Stimulated activated CD8-positive, alpha-beta memory T cell treated with anti-CD3 and anti-CD28 coated beads, Interleukin-2, amount 100 ng/mL, for 1 hour (primary cell): ENCODE measurements at places on chromosomes 3 and 15.

GRCh38 chr3:46673151-46674030 is 20.1 kb downstream of the ALS2CL start:
- no peak for DNase-seq

- no peak for DNase-seq
Measured at GRCh38 chr3:126837773-126838172, 133.7 kb downstream of the CHCHD6 start.

GRCh38 chr3:141346839-141347238 is 21.5 kb upstream of the ZBTB38 start:
- no peak for DNase-seq

DNA sequence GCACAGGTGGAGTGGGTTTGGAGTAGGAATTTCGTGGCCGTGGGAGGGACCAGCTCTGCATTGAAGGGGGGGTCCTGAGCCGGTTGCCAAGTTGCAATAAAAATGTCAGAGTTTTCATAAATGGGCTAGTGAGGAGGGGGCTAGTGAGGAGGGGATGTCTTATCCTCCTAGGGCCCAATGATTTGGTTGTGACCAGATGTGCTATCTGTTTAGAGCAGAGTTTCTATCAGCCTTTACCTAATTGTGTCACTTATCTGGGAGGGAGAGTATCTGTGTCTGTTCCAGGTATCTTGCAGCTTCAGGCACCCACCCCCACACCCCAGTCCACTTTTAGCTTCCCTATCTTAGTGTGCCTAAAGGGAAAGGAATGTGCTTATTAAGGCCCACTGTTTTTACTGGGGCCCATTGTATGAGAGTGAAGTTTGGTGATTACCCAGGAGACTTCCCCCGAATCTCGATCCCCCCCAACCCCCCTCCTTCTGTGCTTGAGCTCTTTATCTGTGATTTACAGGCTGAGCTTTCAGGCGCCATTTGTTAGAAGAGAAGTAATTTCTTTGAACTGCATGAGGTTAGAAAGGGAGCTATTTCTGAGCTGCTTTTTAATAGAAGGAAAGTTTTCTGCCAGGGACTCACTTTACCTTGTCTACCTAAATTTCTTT is 42.6 kb downstream of the PPCDC start:
- no peak for DNase-seq

- no peak for DNase-seq
Measured at GRCh38 chr3:99439892-99440291, 198.5 kb upstream of the COL8A1 start.

- DNase-seq = no peak
Measured at GRCh38 chr3:155701882-155702465, 42.9 kb downstream of the PLCH1 start.

GRCh38 chr3:20064796-20065564 is 24.7 kb downstream of the KAT2B start:
- DNase-seq = no peak

DNA sequence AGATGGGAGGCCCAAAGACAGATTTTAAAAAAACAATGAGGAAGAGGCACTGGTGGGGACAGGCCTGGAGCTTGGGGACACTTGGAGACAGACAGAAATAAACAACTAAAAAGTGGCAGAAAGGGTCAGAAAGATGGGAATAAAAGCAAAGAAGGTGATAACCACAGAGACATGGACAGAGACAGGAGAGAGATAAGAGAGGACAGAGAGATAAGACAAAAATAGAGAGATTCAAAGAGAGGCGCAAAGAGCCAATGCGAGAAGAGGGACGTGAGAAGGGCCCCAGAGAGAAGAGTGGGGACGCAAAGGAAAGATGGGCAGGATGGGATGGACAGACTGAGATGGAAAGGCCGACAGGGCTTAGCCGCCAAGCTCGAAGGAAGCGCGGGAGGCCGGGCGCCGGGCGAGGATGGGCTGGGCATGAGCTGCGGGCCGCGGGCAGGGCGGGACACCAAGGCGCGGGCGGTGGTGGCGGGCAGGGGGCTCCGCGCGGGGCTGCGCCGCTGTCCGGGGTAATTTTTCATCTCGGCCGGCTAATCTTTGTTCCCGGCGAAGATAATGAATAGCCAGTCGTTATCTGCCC is 3.1 kb upstream of the GATA2 start:
- DNase-seq = no peak

GRCh38 chr3:56851966-56852884 is 50.5 kb upstream of the ARHGEF3 start:
- DNase-seq = no peak

GRCh38 chr3:107925851-107926250 is 165.0 kb downstream of the CD47 start:
- no peak for DNase-seq

DNA sequence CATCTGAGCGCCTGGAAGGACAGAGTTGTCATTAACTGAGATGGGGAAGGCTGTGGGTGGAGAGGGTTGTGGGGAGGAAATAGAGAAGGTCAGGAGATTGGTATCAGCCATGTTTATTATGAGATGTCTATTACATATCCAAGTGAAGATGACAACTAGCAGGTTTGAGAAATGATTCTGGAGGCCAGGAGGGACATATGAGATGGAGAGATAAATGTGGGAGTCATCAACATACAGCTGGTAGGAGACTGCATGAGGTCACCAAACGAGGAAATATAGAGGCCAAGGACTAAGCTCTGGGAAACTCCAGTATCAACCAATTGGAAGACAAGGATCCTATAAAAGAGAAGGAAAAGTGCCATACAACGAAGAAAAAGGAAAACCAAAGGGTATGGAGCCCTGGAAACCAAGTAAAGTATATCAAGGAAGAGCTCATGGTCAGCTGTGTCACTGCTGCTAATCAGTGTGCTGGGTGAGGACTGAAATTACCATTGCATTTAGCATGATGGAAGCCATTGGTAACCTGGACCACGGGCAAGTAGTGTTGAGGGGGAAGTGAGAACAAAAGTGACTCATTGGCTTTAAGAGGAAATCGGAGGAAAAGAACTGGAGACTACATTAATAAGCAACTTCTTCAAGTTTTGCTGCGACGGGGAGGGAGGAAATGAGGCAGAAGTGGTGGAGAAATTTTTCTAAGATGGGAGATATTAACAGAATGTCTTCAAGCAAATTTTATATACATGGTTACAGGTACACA is 14.0 kb upstream of the UACA start:
- DNase-seq = no peak

- no peak for DNase-seq
Measured at GRCh38 chr3:128745742-128746141, 19.8 kb downstream of the RAB7A start.

DNA sequence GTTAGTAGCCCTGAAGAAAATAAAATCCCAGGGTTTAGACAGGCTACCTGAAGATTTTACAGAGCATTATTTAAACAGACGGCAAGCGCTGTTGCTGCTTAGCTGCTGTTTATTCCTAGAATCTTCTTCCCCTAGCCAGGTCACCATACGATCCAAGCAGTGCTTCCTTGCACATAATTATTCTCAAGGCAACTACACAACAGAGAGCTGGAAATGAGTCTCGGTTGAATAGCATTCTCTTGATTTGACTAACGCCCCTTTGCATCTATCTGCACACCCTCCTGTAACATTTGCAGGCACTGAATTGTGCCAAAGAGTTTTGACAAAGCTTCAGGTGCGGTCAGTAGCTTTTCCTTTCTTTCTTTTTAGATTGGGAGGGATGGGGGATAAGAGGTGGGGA is 564.4 kb downstream of the TBL1XR1 start:
- DNase-seq = no peak
